ENCODE measurements at places on chromosomes 11 and 22.

DNA sequence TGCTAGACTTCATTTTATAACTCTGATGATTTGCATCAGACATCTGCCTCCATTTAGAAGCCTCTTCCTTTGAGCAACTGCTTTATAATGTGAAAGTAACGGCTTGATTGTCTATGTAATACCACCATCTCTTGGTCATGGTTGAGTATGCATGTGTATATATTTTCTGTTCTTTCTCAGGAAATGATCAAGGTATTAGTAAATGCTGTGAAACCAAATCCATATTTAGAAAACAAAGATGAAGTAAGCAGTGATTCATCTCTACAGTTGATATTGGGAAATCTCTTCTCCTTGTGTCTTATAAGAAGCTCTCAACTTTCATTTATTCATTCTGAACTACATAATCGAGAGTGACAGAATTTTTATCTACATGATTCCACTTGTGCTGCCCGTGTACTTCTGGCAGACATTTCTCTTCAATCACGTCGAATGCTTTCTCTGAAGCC is 104.6 kb upstream of the ANO3 start:
- DNase-seq, result no peak

- DNase-seq, result no peak
Measured at GRCh38 chr11:12235080-12235479, 124.7 kb downstream of the MICAL2 start.

DNA sequence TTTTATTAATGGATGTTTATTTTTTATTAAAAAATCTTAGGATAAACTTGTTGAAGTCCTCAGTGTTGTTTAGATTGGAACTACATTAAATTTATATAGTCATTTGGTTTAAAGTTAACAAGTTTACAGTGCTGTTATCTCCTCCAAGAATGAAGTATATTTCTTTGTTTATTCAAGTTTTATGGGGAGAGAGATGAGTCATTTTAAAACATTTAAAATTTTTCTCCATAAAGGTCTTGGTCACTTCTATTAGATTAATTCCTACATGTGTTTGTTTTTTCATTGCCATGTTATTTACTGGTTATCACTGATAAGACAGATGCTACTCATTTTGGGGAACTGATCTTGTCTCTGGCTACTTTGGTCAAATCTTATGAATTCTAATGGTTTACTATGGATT is 429.6 kb downstream of the METTL15 start:
- DNase-seq, result no peak

GRCh38 chr11:34836958-34837856 is 79.0 kb downstream of the APIP start:
- DNase-seq, result no peak

- no peak for DNase-seq
Measured at GRCh38 chr11:119712459-119713358, 16.3 kb downstream of the NECTIN1 start.

GRCh38 chr11:130603335-130603906 is 155.0 kb downstream of the ADAMTS15 start:
- DNase-seq, result no peak

DNA sequence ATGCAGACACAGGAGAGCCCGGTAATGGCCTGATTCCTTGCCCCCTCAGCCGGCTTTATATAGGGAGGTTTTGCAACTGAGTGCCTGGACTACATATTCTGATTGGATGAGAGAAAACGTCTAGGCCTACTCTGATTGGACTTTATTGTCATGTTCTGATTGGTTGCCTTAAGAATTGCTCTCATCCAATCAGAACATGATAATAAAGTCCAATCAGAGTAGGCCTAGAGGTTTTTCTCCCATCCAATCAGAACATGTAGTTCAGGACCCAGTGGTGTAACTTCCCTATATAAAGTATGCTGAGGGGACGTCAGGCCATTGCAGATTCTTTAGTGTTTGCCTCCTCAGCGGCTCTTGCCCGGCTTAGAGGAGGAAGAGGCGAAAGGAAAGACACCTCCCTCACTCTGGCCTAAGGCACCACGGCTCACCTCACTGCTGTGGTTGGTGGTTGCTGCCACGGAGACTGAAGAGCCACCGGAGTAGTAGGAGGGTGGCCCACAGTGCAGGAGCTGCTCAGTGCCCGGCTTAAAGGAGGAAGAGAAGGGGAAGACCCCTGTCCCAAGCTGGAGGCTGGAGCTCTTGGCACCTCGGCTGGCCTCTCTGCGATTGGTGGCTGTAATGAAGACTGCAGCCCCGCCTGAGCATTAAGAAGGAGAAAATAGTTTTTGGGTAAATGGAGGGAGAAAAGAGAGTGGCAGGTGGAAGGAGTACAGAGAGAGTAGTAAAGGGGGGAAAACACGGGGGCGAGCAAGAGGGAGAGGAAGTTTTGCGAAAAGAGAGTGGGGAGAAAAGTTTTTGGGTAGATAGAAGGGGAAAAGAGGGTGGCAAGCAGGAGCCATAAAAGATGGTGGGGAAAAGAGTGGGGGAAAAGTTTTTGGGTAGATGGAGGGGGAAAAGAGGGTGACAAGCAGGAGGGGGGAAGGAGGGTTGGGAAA is 116.7 kb upstream of the SERPIND1 start:
- no peak for DNase-seq

DNA sequence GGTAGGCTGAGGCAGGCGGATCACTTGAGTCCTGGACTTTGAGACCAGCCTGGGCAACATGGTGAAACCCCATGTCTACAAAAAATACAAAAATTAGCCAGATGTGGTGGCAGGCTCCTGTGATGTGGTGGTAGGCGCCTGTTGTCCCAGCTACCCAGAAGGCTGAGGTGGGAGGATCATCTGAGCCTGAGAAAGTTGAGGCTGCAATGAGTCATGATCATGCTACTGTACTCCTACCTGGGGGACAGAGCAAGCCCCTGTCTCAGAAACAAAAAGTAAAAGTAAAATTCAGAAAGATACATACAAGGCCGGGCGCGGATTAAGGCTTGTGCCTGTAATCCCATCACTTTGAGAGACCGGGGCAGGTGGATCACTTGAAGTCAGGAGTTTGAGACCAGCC is 6.3 kb downstream of the LDHAL6A start:
- DNase-seq, result no peak

Data from activated naive CD4-positive, alpha-beta T cell (primary cell).